H7 (cell line): ENCODE measurements at places on chromosomes 1 and 21.

GRCh38 chr21:45970674-45971615, 10.6 kb upstream of the COL6A1 start:
- peak; percentile 96 for DNase-seq

GRCh38 chr1:170321113-170321512, 175.4 kb downstream of the NTMT2 start:
- DNase-seq, result no peak

GRCh38 chr1:197683895-197684553, 91.3 kb downstream of the DENND1B start:
- DNase-seq, result no peak

DNA sequence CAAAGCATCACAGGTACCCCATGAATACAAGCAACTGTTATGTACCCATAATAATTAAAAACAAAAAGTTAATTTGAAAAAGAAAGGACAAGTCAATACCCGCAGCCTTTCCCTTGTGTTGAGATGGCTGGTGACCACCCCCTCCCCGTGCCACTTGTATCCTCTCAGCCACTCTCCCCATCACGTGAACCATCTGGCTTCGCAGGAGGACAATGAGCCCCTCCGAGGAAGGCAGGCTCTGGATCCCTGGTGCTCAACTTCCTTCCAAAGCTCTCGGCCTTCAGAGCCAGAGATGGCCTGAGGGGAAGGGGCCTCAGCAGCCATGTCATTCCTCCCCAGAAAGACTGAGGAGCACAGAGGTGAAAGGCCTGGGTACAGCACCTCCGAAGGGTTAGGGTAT, 120.4 kb upstream of the RAB4A start:
- peak; percentile 58 for DNase-seq

GRCh38 chr1:180230791-180231505, 884 bp downstream of the LHX4 start:
- DNase-seq, result peak; percentile 90

- no peak for DNase-seq
Measured at GRCh38 chr1:64093941-64094340, 109.5 kb upstream of the UBE2U start.

GRCh38 chr1:17630986-17631385, 91.5 kb downstream of the ARHGEF10L start:
- no peak for DNase-seq

GRCh38 chr1:245512181-245512888, 357.6 kb downstream of the KIF26B start:
- no peak for DNase-seq

DNA sequence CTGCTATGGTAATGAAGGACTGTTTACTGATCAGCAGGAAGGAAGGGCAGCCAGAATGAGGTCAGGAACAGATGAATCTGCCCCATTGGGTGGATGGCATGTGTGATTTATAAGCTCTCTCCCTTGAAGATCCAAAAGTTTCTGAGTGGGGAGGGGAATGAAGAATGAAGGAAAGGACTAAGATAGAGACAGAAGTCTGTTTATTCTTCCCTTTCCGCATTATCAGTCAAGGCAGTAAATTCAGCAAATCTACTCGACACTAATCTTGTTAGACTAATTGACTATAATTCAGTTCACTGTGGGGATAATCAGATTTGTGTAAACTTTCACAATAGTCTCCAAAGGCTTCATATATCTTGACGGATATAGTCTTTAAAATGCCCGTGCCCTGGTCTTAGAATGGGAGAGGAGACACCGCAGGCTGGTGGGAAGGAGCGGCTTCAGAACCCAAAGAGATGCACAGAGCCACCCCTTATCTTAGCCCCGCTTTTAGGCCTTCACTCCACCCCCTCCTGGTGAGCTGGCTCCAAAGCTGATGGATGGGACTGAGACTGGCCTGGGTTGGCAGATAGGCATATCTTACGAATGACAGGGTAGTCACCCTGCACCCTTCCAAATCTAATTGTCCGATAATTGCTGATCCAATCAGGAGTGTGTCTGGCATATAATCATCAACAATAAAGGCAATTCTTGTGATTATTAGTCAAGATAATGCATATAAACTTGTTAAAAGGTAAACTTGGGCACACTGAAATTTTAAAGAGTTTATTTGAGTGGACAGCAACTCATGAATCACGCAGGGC, 76.0 kb upstream of the PPM1J start:
- no peak for DNase-seq

DNA sequence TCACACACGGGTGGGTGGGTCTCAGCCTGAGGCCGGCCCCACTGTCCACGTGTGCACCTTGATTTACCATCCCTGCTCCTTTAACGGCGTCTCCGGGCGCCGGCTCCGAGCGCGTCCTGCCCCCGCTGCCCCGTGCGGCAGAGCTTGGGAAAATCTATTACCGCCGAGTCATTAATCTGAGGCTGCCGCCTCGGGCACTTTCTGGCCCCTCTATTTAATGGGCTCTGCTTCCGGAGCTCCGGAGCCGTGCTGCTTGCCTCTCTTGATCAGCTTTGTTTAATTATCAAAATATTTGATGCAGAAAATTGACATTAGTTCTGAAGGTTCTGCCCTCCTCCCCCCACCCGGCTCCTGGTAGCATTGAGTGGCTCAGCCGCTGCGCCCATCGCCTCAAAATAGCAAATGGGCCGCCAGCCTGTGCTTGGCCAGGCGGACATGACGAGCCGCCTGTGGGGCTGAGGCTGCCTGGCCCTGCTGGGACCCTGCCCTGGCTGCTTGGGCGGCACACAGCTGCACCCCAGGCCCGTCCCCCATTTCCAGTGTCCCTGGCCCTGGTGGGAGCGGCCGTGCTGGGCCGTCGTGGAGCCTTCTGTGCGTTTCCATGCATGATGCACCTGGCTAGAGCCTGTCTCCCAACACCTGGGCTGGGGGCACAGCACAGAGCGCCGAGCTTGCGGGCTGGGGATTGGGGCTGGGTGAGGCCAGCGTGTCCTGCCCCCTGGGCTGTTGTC, 81.6 kb upstream of the TTC34 start:
- no peak for DNase-seq

- peak; percentile 42 for DNase-seq
Measured at GRCh38 chr1:6508154-6508815, 16.8 kb upstream of the PLEKHG5 start.

DNA sequence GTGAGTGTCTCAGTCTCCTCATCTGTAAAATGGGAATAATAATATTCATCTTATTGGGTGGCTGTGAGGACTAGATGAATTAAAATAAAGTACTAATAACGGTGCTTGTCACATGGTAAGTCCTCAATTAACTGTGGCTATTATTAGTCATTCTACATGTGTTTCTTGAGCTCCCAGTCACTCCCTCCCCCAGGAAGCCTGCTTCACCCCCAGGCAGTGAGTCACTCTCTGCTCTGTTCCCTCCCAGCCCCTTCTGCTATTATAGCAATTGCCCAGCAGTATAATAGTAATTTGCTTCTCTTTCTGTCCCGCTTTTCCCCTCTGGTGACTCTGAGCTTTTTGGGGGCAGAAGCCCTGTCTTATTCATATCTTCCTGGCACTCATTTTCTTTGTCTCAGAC, 102.0 kb downstream of the BEND5 start:
- no peak for DNase-seq

DNA sequence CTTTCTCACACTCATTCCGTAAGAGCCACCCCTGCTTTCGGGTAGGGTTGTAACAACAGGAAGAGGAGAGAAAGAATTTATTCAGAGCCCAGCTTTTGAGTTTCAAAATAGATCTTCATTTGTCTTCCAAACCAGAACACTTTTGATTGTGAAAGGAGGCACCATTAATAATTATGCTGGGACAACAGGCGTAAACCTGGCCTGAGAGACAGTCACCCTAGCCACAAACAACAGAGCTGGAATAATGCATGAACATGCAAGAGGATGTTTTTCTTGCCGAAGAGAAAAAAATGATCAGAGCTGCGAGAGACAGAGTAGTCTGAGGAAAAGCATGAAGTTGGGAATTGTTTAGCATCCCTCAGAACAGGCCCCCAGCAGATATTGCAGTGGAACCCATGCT, 18.5 kb upstream of the GREM2 start:
- no peak for DNase-seq

DNA sequence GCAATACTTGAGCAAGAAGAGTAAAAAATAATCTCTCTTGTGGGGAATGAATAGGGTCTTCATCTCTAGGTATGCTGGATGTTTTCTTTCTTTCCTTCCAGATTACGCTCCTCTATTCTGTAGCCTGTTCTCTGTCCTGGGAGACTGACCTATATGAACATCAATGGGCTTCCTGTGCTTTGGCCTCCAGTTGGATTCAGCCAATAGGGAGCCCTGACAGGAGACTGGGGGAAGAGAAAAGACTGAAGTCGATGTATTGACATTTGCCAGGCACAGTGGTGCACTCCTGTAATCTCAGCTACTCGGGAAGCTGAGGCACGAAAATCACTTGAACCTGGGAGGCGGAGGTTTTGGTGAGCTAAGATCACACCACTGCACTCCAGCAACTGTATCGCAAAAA, 17.6 kb downstream of the SEMA6C start:
- DNase-seq, result peak; percentile 56

GRCh38 chr1:166813508-166814223, 25.6 kb upstream of the POGK start:
- no peak for DNase-seq

DNA sequence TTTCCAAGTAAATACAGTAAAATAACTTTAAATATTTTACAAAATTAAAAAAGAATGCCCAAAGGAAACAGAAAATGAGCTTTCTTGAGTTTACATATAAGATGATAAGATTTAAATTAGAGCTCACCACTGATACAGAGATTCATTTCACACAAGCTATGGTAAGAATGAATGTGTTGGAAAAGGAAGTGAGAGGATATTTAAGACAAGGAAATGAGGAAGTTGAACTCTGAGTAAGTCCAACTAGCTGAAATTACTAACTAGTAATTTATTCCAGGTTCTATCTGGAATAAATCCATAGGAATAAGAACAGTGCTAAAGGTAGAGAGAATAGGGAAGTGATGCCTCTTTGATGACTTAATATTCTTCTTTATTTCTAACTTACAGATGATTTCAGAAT, 42.4 kb downstream of the FNBP1L start:
- no peak for DNase-seq

DNA sequence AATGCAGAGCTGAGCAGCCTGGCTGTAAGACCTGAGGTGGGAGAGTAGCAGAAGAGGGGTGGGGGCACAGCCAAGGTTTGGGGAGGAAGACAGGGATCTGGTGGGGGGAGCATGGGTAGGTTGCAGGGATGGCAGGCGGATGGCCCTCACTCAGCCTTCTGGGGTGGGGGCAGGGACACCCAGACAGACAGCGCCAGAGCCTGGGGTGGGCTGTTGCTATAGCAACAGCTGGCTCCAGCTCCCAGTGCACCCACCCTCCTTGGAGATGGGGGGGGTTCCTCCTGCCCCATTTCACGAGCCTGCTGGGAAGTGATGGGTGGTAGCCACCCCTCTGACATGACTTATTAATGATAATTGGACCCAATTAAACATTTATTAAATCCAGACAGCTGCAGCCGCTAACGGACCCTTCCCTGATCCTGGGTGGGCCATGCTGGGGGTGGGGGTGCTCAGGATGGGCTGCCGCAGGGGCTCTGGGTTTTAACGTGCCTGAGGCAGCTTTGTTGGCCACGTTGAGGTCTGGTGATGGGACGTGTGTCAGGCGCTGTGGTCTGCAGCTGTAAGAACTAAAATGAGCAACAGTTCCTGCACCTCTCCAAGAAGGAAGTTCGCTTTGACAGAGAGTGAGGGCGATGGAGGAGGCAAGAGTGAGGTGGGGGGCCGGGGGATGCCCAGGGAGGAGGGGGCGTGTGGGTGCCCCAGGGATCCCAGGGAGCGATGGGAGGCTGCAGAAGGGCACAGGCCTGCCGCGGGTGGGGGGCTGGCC, 19.4 kb downstream of the AGRN start:
- DNase-seq, result no peak

GRCh38 chr1:16371725-16372124, 4.7 kb downstream of the SZRD1 start:
- DNase-seq, result no peak

DNA sequence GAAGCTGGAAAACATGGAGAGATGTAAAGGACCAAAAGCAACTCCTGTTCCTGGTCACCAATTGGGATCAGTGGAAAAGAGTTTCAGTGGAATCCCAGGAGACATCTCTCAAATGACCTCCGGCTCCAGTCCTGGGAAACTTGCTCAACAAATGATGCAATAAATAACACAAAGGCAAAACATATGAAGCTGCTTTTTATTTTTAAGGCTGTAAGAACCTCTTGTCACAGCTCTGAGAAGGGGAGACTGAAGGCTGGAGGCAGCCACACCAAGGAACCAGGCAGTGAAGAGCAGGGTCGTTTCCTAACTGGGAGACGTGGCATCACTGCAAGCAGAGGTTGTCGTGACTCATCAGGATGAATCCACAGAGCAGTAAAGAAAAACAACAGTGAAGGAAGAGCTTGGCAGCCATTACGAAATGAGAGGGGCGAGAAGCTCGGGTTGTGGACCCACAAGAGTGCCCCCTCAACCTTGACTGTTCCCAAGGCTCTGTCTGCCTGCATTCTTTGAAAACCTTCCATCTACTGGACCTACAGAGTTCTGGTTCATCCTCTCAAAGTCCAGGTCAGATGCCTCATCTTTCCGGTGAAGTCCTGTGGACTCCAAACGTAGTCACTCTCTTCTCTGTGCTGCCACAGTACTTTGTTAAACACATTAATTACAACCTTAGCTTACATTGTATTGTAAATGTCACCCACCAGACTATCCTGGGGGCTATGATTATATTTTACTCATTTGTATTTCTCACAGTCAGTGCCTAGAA, 32.1 kb downstream of the JAK1 start:
- DNase-seq, result no peak

- no peak for DNase-seq
Measured at GRCh38 chr1:28143496-28144202, 32.8 kb downstream of the PTAFR start.

DNA sequence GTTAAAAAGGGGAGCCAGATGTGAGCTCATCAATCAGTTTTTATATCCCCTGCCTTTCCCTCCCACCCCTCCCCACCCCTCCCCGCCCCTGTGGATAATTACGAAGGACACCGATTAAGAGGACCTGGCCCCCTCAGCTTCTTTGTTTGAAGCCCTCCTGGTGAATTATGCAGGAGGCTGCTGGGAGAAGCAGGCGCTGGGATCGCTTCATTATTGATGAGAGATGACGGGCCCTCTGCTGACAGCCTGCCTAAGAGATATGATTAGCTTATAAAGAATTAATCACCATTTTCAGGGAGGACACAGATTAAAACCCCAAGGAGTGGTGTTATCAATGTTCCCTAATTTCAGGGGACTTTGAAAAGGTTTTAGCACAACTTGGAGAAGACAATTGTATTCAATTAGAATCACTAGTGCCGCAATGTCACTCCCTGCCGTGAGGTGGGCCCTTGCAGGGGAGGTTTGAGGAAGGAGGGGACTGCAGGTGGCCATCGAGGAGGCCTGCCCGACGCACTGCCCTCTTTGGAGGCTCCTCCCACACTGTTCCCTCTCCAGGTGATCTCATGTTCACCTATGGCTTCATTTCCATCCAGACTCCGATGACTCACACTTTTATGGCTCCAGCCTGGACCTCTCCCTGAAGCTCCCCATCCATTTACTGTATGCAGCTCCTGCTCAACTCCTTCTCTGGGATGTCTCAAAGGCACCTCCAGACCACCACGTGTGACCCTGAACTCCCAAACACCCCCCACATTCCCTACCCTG, 67.0 kb upstream of the KLHDC7A start:
- no peak for DNase-seq

GRCh38 chr1:38183096-38183495, 136.5 kb upstream of the POU3F1 start:
- peak; percentile 78 for DNase-seq
